Renal cortex interstitium (tissue), 15 donors: ENCODE measurements at places on chromosomes 3 and 15.
A peak's percentile ranks its signal among the peaks of the same experiment; 100 is the strongest.

DNA sequence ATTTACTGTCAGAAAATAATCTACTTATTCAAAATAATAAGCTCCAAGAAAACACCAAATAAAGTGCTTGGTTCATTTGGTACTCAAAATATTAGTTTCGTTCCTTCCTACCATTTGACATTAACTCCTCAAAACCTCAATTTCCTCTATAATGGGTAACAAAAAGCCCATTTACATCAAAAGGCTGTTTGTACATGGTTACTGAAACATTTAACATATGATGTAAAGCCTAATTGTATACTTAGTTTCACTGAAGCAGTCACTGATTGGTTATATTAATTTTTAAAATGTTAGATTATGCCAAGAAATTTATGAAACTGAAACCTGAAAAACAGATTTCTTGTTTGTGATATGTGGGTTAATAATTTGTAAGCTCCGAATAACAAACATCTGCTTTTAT lies 14.7 kb downstream of the XRN1 start:
- no peak for DNase-seq

DNA sequence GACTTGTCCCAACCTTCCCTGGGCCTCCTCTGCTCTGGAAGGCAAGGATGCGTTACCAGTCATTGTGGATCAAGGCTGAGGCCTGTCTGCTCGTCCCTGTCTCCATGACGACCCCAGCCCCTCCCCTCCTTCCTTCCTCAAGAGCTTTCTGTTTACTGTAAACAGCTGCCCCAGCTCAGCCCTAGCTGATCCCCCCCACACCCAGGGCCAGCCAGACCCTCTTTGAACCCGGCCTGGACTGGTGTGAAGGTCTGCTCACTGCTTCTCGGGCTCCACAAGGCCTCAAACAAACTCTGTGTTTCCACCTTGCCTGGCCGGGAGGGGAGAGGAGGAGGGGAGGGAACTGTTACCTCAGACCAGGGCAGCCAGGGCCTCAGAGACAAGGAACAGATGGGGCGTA lies 16.9 kb downstream of the VPS18 start:
- DNase-seq, result peak; percentile 69

- DNase-seq, result no peak
Observed at GRCh38 chr15:63339006-63339766, 42.5 kb downstream of the CA12 start.

GRCh38 chr3:97359977-97360376 lies 404.6 kb upstream of the ARL6 start:
- no peak for DNase-seq

DNA sequence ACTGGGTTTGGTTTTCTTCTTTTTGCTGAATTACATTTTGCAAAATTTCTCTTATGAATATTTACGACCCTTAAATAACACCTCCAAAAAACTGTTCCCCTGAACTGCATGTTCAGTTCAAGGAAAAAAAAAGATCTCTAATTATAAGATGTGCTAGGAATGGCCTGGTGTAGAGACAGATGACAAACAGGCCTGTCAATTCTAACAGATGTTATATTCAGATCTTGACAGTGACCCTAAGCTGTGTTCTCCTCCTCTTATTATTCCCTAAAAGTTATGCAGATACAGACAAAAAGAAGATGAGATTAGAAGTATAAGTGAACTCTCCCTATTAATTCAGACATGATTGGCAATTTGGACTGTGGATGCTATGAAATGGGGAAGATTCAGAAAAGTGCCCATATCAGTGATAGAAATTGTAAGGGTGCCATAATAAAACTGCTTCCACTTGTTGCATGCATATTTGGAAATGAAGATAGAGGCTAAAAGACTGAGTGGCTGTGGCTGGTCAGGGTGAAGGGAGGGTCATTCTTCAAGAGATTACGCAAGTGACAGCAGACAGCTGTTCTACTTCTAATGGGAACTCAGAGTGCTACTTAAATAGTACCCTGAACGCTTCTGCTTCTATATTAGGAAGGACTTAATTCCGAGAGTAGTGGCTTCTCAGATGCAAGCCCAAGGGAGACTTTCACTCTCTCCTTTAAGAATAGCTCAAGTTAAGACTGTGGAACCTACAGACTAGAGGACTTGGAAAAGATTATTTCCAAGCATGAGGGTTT lies 75.5 kb downstream of the ADAMTS9 start:
- DNase-seq, result no peak

DNA sequence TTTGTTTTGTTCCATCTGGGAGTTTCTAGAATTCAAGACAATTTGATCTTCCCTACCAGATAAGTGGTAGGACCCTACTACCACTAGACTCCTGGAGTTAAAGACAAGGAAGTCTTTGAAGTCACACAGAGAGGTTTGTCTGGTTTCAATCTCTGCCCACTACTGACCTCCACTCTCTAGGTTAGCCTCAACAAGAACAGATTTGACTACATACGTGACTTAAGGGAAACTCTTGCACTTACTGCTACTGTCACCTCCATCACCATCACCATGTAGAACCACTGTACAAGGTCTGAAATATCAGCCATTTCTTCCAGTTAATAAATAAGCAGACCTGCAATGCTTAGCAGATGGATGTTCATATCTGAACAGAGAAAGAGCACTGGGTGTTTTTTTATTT lies 148.3 kb upstream of the ARHGEF26 start:
- DNase-seq, result no peak

- no peak for DNase-seq
Observed at GRCh38 chr3:126390751-126391150, 4.0 kb upstream of the CFAP100 start.

DNA sequence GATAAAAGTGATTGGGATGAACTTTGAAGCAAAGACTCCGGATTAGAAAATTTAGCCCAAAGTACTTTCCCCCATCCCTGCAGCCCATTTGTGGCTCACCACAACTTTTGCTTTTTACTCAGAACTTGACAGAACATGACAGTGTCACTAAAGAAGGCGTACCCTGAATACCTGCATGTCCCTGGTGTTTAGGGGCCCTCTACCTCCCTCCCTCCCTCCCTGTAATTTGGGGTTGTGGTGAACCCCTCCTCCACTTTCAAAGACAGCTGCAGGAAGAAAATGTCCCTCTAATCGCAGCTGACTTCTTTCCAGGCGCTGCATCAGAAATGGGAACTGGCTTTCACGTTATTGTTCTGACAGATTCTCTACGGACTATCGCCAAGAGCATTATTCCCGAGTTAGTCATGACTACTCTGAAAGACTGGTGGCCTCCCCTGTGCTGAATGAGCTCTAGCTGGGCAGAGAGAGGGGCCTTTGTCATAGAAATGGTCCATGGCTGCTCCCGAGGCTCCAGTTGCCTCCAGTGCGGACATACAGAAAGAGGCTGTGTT lies 93.2 kb upstream of the ARHGEF3 start:
- DNase-seq, result no peak
